ENCODE measurements at places on chromosomes 5 and 9. TPM values are rescaled to one million over a fixed set of nuclear protein-coding genes. Genes with fewer than 3 reads are reported as not detected.

NUTM2F gene
- not detected for total RNA-seq

CCDC180 gene
- 0.49 TPM for total RNA-seq

NEURL1B gene
- total RNA-seq, result 4.6 TPM

LHX3 gene
- not detected for total RNA-seq

FOXD4 gene
- total RNA-seq, result 0.21 TPM

SLC22A4 gene
- 1.6 TPM for total RNA-seq

CD14 gene
- 0.35 TPM for total RNA-seq

AQP7 gene
- not detected for total RNA-seq

PCDHB8 gene
- total RNA-seq, result not detected

CDC25C gene
- total RNA-seq, result 8.8 TPM

KIF12 gene
- 1.1 TPM for total RNA-seq

GFI1B gene
- not detected for total RNA-seq

RGMB gene
- 22.3 TPM for total RNA-seq

IRX2 gene
- 46.8 TPM for total RNA-seq

GABBR2 gene
- total RNA-seq, result 0.19 TPM

SPOUT1 gene
- 31.5 TPM for total RNA-seq

PCDHA11 gene
- total RNA-seq, result not detected

RLN2 gene
- total RNA-seq, result 1.3 TPM

GDF9 gene
- 0.14 TPM for total RNA-seq

ANKRD33B gene
- 0.65 TPM for total RNA-seq

FOXD4L6 gene
- 0.05 TPM for total RNA-seq

TMEM232 gene
- total RNA-seq, result 0.19 TPM

OCLN gene
- total RNA-seq, result 19.0 TPM

ZFP37 gene
- 1.1 TPM for total RNA-seq

LCN10 gene
- total RNA-seq, result not detected

TMEM215 gene
- not detected for total RNA-seq

PLAC8L1 gene
- total RNA-seq, result not detected

CSNK1G3 gene
- 34.6 TPM for total RNA-seq

GHR gene
- total RNA-seq, result 0.42 TPM

GALNT10 gene
- total RNA-seq, result 17.0 TPM

ACOT12 gene
- total RNA-seq, result not detected

EGR1 gene
- 31.9 TPM for total RNA-seq

IFNW1 gene
- total RNA-seq, result not detected

SLC34A3 gene
- total RNA-seq, result 0.14 TPM

PCDHA9 gene
- not detected for total RNA-seq

NFIB gene
- total RNA-seq, result 16.4 TPM

PCDHGB4 gene
- 2.2 TPM for total RNA-seq

SMIM33 gene
- total RNA-seq, result not detected

SPOCK1 gene
- total RNA-seq, result 16.4 TPM

PRSS3 gene
- total RNA-seq, result 77.0 TPM

SMIM32 gene
- not detected for total RNA-seq

MSX2 gene
- total RNA-seq, result 0.21 TPM

COL5A1 gene
- total RNA-seq, result 16.2 TPM

SPINK5 gene
- total RNA-seq, result 62.8 TPM

NUTM2G gene
- total RNA-seq, result not detected
